ENCODE measurements at places on chromosomes 3 and 15.

DNA sequence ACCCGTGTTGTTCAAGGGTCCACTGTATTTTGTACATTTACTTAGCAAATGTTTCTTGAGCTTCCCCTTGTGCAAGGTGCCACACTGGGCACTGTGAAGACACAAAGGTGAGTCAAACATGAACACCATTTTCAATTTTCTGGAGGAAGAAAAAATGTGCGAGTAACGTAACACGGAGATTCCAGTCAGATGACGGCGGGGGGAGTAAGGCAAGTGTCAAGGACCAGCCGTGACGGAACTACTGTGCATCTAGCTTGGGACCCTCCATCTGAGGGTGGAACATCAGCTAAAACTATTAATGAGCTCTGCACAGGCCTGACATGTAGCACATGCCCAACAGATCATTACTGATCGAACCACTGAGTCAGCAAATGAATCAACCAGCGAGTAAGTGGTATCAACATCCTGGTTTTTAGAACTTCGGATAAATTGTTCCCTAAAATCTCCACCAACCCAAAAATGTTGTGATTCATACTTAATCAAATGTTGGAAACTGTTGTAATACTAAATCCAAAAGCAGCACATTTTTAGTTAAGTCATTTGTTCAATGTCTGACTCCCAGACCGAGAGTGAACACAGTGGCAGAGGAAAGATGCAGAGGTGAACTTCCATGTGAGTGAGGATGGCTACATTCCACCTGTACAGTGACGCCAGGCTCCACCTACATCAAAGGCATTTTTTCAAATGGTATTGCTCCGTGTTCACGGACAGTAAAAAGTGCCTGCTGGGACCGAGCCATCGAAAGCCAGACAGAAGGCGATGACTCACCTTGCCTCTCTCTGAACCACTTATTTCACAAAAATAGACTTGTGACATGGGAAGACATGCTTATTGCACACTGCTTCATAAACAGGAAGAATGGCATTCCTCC, 172.2 kb downstream of the ATP10A start:
- no peak for DNase-seq

DNA sequence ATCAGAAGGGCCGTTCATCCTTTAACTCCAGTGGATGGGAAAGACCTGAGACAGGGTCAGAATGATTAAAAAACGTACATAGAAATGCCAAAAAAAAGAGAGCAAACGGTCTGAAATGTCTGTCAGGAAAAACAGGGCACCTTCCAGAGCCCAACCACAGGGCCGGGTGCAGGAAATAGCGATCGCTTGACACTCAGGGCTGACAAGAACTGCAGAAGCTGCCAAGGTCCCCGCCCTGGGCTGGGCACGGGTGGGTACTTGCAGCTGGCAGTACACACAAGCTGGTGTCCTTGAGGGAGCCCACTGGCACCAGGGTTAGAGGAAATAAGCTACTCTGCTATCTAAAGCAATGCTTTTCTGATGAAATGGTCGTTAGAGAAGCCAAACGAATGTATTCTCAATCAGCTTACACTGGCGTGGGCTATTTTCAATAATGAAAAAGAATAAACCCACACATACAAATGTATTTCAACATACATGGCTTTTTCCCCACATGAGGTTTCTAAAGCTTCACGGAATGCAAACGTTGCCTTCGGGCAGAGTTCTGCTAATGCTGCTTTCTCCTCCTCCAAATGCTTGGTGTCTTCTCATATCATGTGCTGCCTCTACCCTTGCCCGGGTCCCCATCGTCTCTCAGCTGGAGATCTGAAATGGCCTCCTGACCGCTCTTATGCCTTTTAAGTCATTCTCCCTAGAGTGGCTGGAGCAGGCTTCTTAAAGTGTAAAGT, 15.6 kb downstream of the FRMD4B start:
- no peak for DNase-seq

GRCh38 chr3:94524102-94524919, 461.4 kb downstream of the NSUN3 start:
- DNase-seq, result no peak

DNA sequence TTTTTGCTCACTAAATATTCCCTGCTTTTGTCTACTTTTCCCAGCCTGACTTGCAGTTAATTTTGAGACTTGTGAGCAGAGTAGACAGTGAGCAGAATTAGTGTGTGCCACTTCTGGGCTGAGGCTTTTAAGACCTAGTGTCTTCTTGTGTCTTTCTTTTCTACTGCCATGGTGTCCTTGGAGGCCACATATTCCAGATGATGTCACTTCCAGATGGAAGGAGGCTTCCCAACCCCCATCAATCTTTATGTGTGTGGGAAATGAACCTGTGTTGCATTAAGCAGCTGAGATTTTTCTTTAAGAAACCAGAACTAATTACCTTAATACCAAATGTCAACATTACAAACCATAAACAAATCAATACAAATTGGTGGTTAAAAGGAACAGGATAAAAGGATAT, 774.7 kb upstream of the ROBO1 start:
- DNase-seq, result no peak

- no peak for DNase-seq
These were observed 313.4 kb downstream of the SQOR start for GRCh38 chr15:45948181-45948621.

DNA sequence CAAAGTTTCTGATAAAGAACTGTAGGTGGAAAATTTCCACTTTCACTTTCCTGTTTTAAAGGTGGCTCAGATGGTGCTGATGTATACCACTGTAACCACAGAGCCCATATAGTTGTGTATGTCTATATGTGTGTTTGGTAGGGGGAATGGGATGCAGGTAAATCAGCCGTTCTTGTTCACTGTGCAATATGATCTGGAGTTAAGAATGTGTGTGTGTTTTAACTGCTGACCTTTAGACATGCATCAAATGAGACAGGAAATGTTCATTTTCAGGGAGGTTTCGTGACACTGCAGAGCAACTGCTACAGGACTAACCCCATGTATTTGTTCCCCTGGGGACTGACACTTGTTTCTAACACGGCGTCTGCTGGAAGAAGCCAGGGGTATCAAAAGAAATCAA, 180.5 kb downstream of the TAFA4 start:
- no peak for DNase-seq

- DNase-seq, result no peak
These were observed 11.6 kb downstream of the FAM162A start for GRCh38 chr3:122395582-122395981.

- DNase-seq, result no peak
These were observed 19.9 kb upstream of the ABHD2 start for GRCh38 chr15:89068325-89068784.

DNA sequence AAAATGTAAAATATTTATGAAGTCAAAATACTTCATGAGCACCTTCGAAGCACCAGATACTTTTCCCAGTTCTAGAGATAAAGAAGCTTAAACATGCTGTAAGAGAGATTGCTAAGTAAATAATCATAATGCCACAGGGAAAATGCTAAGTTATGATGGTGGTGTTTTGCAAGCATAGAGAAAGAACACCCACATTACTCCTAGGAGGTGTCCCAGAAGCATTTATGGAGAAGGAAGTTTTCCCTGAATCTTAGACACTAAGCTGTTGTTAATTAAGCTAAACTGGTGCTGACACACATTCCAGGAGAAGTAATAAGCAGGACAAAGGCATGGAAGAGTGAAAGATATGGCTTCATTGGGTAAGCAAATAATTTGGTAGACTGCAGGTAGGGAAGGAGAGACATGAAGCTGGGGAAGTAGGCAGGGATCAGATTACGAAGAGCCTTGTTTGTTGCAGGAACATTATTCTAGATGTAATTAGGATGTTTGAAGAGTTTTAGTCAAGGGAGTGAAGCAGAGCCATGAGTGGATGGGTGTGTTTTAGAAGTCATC, 40.4 kb upstream of the CHMP2B start:
- DNase-seq, result no peak

DNA sequence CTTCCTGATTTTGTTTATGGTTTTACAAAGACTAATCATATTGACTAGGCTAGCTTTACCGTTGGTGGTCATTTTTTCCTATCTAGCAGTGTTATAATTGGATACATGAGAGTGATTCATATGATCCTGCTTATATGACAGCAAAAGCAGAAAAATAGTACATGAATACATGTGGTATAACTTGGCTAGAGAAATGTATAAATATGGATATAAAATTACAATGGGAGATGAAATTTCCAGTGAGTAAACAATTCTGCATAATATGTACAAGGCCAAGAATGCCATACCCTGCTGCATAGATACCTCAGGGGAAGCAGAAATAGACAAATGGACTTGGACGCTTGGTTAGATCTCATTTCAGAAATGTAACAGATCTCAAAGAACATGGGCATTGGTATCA, 103.1 kb downstream of the DTWD1 start:
- no peak for DNase-seq

All from naive thymus-derived CD8-positive, alpha-beta T cell (primary cell).